GM04503 (cell line): ENCODE measurements at places on chromosomes 2 and 18.
A peak's percentile ranks its signal among the peaks of the same experiment; 100 is the strongest.

GRCh38 chr2:85012855-85013254 is 41.9 kb downstream of the KCMF1 start:
- DNase-seq = no peak

GRCh38 chr2:598058-598802 is 79.0 kb downstream of the TMEM18 start:
- DNase-seq = no peak

DNA sequence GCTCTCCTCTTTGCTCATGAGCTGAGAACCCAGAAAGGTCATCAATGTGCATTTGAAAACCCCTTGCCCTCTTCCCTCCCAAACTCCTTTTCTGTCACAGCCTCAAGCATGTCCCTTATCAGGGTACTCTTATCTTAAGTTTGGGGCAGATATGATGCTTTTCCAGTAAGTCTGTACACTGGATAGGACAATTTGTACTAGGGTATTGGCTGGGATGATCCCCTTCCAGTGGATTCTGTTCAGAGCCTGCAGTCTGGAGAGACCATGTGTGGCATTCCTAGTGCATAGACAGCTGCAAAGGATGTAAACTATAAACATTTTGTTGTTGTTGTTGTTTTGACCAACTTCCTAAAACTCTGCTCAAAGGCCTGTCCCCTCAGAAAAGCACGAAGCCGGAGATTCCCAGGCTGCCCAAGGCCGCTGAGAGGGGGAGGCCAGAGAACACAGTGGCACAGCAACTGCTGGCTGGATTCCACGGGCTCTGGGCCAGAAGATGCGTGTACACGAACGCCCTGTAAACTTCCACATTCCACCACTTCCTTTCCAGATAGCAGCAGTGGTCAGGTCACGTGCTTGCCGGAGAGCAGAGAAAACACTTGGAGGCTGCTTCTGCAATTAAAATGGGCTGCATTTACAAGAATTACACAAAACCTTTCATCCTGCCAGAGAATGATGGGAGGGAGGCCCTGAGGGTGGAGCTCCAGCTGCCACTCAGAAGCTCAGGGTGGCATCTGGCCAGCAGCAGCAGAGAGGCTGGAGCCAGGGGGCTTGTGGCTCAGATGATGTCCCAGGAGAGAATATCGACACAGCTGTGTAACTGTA is 42.1 kb downstream of the BMP10 start:
- peak; percentile 84 for DNase-seq

GRCh38 chr2:162482463-162482862 is 138.5 kb downstream of the GCA start:
- no peak for DNase-seq

GRCh38 chr18:57194070-57194469 is 47.2 kb downstream of the BOD1L2 start:
- DNase-seq = no peak

DNA sequence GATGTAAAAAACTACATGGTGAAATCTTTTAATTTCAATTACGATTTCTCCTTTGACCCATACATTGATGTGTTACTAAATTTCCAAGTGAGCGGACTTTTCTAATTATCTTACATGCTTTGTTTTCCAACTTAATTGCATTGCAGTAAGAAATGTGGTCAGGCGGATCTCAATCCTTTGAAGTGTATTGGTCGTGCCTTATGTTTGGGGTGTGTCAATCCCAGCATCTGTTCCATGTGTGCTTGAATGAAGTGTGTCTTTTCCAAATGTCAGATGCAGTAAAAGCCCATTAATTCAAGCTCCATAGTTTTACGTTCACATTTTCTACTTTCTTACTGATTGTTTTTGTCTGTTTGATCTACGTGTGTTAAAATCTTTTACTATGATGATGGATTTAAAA is 113.1 kb downstream of the UXS1 start:
- no peak for DNase-seq

DNA sequence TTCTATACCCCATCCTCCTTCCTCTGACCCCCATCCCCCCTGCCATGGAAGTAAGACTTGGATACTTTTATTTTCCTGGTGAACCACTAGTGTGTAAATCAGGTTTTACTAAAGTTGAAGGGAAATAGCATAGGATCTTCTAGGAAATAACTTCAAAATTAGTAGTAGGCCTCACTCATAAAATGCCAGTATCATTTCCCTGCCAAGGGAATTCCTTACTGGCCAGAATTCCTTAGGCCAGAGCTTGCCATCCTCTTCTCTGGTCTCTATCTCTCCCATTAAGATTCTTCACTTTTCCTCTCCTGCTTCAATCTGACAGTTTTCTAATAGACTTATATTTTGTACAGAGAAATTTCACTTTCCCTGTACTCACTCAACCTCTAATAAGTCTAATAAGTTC is 322.8 kb upstream of the TANK start:
- DNase-seq = peak; percentile 28

DNA sequence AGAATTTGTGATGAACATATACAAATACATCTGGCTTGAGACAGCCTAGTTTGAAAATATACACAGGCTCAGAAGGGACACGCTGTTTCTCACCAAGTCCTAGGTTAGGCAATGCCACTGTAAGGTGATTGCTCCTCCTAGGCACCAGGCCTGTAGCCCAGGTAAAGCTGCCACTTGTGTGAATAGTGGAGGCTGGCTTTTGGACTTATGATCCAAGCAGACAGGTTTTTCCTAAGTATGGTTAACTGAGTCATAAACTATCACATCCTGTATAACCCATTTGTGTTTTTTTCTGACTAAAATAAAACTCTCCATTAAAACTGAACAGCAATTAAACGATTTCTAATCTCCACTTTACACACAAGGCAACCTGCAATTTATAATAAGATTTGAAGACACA is 81.0 kb downstream of the SEMA4F start:
- no peak for DNase-seq

GRCh38 chr2:144836635-144837350 is 316.9 kb upstream of the ZEB2 start:
- no peak for DNase-seq

GRCh38 chr2:37585295-37585908 is 86.0 kb downstream of the CDC42EP3 start:
- DNase-seq = no peak

DNA sequence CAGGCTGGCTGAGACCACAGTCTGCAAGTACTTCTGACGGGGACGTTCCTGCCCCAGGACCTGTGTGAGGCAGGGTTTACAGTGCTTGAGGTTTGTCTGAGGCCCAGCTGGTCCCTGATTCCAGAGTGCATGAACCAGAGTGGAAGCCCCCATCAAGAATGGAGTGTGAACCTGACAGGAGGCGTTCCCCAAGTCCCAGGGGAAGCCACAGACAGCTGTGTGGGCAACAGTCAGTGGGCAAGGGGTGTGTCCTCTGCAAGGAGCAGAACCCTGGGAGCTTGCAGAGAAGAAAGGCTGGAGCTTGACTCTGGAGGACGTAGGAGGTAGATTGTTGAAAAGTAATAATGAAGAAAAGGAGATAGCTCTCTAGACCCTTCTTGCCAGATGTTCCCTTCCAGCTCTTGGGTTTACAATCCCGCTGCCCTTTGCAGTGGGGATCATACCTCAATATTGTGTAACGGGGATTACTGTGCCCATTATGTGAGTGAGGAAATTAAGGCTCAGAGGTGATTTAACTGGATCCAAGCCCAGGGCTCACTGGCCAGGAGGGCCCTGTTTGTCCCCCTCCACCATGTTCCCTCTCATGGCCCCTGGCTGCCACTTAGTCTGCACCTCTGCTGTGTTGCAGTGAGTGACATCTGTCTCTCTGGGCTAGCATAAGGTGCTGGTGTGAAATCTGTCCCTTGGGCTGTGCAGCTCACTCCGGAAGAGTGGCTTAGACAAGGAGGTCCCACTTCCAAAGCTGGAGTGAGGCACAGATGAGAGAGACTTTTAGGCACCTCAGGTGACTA is 6.2 kb downstream of the DBI start:
- no peak for DNase-seq

- no peak for DNase-seq
Measured at GRCh38 chr2:42962508-42962953, 170.1 kb upstream of the HAAO start.

DNA sequence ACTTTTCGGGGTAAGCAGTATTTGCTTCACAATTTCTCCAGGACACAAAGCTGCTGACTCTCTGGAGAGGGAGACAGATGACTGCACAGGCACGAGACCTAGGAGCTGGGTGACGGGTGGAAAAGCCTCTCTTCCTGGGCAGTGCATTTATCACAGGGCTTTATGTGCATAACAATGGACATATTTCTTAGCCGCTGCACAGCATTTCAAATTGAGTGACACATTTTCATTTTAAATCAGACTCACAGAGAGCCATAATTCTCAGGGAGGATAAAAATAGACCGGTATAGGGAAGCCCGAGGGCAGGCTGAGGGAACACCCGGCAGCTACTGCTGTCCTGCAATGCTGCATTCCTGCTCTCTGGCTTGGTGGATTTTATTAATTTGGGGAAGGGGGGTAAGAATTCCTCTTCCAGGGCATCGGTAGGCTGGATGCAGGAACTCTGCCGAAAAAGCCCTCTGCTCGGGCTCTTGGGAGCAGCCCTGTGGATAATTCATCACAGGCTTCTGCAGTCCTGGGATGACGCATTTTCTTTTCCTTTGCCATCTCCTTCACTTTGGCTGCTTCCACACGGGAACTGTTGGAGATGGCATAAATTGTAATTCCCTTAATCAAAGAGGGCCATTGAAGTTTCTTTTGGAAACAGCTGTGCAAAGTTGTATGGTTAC is 108.1 kb upstream of the ACAA2 start:
- no peak for DNase-seq

- DNase-seq = no peak
Measured at GRCh38 chr2:169761970-169762292, 28.3 kb downstream of the KLHL23 start.

GRCh38 chr18:77218642-77219041 is 31.0 kb upstream of the GALR1 start:
- DNase-seq = no peak

DNA sequence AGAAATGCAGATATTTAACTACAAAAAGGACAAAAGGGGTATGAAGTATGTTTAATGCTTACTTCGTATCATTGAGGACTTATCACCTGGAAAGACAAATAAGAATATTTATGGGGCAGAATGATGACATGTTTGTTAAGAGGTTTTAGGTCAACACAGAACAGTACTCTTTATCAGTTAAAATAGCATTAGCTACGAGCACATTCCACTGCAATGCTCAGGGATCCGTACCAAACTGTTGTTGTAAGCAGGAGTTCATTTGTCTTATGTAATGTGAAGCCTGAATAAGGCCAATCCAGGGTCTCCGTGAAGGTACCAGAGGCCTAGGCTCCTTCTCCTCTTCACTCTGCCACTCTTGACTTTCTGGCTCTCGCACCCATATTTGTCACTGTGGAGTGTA is 465.7 kb upstream of the NRP2 start:
- no peak for DNase-seq

GRCh38 chr2:174788291-174788929 is 24.1 kb upstream of the CHRNA1 start:
- DNase-seq = no peak

GRCh38 chr2:10222-10875 is 36.0 kb downstream of the FAM110C start:
- DNase-seq = no peak

DNA sequence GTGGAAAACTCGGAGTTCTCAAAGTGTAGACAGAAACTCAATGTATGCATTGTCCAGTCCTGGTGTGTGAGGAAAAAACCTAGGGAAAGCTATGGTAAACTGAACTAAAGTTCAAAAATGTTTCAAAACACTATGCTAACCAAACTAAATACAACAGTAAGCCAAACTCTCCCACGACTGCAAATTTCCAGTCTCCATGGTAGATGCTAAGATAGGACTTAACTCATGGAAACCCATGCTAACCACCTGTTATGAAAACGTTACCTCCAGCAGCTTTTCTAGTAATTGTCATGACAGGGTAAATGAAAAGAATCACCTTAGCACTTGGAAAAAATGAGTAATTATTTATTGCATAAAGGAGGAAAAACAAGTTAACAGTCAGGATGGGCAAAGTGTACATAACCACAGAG is 135.7 kb upstream of the EPC2 start:
- no peak for DNase-seq

DNA sequence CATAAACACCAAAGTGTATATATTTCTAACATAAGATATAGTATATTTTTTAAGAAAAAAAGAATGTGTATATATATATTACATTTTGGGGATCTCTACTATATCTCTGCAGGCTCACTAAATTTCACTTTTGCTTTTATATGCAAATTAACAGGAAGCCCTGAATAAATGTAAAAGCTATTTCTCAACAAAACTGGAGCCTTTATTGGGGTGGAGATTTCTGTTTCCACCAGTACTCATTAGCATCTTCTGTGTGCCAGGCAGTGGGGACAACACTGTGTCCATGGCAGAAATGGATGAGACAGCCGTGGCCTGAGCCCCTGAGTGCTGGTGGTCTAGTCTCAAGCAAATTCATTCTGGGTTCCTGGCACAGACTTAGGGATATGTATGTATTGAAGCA is 41.3 kb downstream of the C18orf63 start:
- no peak for DNase-seq

DNA sequence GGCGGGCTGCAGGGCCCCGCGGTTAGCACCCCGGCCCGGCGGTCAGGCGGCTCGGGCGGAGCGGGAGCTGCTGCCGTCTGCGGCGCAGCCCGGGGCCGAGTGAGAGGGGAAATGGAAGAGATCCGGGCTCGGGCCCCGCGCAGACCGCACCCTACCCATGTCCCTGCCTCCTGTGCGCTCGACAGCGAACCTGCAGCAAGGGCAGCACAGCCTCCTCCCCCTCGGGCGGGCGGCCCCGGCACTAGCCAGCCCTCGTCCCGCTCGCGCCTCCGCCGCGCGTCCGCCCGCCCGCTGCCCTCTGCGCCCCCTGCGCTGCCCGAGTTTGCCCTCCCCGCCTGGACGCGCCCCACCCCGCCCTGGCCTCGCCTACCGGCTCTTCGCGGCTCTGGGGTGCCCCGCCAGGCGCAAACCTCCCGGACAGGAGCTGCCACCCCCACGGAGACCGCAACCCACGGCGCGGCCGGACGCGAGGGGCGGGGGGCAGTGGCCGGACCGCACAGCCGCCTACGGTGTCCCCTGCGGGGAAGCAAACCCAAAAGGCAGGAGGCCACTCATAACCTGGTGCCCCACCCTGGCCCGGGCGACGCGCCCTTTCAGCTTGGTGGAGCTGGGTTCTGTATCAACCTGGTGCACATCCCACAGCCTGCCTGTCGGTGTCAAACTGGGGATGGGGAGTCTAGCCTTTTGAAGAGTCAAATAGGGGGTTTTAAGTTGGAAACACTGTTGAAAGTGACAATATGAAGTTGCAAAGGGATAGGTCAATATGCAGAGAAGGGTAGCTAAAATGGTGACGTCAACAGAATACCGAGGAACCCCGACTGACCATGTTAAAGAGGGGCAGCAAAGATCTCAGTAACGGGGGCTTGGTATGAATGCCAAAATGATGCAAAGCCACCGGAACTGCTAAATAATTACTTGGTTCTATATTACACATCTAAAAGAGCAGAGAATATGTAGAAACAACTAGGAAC is at the start of gene IHH:
Gene IHH, minus strand, starts transcription at position 101 of the 971 bp plus-strand sequence. CDS start 454 bp downstream, outside the sequence.
- no peak for DNase-seq

DNA sequence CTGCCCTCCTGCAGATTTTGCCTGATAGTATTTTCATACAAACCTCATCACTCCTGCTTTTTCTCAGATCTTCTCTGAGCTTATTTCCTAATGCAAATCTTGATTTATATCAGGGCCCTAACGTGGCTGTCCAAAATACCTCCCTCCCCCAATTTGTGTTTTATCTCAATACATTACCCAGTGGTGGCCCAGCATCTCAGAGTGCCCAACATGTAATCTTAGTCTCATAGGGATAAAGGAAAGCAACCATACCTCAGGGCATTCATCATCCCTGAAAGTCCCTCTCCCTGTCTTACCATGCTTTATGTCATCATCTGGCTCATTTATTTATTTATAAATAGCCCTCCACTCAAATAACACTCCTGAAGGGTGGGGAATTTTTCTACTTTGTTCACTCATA is 135.3 kb downstream of the SLC8A1 start:
- no peak for DNase-seq
